Breast epithelium (tissue), 4 donors: ENCODE measurements at places on chromosomes 5 and 9.

- H3K4me3 ChIP-seq, result no peak overlapping the region
- H3K36me3 ChIP-seq, result no peaks in the 10 kb centered on the region
- no peak overlapping the region for H3K27ac ChIP-seq
- no peak for DNase-seq
- H3K27me3 ChIP-seq, result no peaks in the 10 kb centered on the region
Observed at GRCh38 chr5:175123542-175123941, 320.4 kb downstream of the DRD1 start.

GRCh38 chr9:121921444-121921843 is 171.7 kb downstream of the TTLL11 start:
- H3K4me3 ChIP-seq, result no peak overlapping the region
- H3K4me1 ChIP-seq, result no peaks in the 10 kb centered on the region
- no peak for DNase-seq
- H3K27me3 ChIP-seq, result no peaks in the 10 kb centered on the region
- no peak overlapping the region for H3K27ac ChIP-seq

GRCh38 chr9:111659691-111660090 is 1.7 kb upstream of the GNG10 start:
- no peak overlapping the region for H3K4me3 ChIP-seq
- H3K27me3 ChIP-seq, result no peaks in the 10 kb centered on the region
- no peaks in the 10 kb centered on the region for H3K4me1 ChIP-seq
- DNase-seq, result no peak

DNA sequence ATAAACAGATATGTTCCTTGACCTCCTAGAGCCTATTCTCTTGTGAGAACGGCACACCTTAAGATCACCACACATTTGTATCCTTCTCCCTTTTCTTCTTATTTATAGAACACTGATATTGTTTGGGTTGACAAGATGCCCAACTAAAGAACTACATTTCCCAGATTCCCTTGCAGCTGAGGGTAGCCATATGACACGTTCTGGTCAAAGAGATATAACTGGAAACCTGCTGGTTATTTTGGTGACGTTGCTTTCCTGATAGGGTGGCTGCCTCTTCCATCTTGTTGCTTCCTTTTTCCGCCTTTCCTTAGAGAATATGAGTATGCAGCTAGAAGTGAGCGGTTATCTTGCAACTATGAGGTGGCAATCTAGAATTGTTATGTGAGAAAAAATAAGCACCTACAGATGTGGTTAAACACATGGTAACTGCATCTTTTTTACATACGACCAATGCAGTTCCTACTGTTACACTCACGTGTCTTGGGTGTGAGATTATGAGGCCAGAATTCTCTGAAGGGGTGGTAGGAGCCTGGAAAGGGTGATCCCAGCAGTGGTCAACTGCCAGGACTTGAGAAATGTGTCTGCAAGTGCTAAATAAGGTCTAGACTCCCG is 72.9 kb downstream of the SEC61B start:
- no peaks in the 10 kb centered on the region for H3K27me3 ChIP-seq
- H3K27ac ChIP-seq, result no peak overlapping the region
- no peak for DNase-seq
- no peaks in the 10 kb centered on the region for H3K4me1 ChIP-seq

DNA sequence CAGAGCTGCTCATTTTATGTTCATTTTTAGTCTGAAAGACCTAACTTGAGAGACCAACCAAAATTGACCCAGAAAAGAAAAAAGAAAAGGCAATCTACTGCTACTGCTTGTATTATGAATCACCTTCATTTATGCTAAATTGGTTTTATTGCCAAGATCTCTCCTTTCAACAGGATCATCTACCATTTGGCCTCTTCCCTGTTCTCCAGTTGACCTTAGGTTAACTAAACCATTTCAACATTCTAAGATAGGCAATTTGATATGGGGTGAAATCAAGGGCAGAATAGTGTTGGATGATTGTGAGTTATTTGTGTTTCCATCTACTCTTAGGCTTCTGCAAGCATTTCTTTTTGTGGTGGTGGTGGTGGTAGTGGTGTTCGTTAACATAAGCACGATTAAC is 48.3 kb upstream of the POU4F3 start:
- H3K36me3 ChIP-seq, result no peaks in the 10 kb centered on the region
- DNase-seq, result no peak
- H3K4me1 ChIP-seq, result no peaks in the 10 kb centered on the region

DNA sequence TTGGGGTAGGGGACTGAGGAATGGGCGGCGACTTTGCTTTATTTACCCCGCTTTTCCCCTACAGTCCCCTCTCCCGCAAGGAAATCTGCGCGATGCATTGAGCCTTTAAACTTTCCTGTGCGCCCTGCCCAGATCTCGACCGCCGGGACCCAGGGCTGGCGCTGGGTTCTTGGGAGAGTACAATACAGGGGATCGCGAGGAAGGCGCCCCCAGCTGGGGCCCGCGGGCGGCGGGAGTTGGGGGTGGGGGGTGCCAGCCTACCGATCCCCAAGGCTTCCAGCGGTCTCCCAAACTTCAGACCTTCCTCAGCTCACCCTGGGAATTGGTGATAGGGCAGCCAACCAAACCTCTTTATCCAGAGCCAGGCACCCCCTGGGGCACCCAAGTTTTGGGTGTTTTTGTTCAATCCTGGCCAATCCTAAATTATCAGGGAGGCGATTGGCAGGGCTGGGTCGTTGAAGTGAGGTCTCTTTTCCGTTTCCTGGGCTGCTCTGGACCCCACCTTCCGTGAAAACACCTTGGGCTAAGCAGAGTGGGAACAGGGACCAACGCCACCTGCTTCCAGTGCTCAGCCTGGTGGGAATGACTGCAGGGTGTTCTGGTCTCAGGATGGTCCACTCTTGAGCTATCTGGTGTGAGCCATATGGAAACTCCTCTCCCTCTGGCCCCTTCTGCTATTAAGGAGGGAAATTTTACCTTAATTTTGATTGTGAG is 51.4 kb upstream of the DAB2IP start:
- H3K4me1 ChIP-seq, result peaks cover 6% of the 10 kb centered on the region
- H3K4me3 ChIP-seq, result peak overlapping the region; percentile 72
- H3K27ac ChIP-seq, result peak overlapping the region; percentile 95
- H3K27me3 ChIP-seq, result no peaks in the 10 kb centered on the region
- H3K36me3 ChIP-seq, result no peaks in the 10 kb centered on the region

GRCh38 chr9:134626069-134626423 is 15.6 kb upstream of the COL5A1 start:
- no peak overlapping the region for H3K27ac ChIP-seq
- no peak overlapping the region for H3K4me3 ChIP-seq
- no peak for DNase-seq
- H3K27me3 ChIP-seq, result peaks cover 32% of the 10 kb centered on the region

DNA sequence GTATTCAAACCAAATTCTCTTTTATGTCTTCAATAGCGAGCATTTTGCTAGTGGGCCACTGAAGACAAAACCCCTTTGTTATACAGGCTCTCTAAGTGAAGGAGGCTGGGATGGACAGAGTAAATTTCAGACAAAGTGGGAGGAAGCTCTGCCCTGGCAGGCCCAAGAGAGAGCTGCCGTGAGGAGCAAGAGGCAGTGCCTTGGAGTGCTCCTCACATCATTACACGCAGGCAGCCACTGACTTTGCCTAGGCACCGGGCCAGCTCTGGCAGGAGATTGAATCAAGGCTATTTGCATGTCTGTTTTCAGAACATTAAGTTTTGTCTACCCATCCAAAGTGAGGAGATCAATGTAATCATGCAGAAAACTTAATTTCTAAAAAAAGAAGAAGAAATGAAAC is 167.7 kb downstream of the CCDC192 start:
- peak; percentile 83 for DNase-seq
- no peaks in the 10 kb centered on the region for H3K4me1 ChIP-seq
- H3K27ac ChIP-seq, result peak overlapping the region; percentile 86
- no peaks in the 10 kb centered on the region for H3K36me3 ChIP-seq
- H3K4me3 ChIP-seq, result no peak overlapping the region
